ENCODE measurements at places on chromosomes 6 and 20.

GRCh38 chr6:62150048-62150663 lies 135.9 kb downstream of the KHDRBS2 start:
- DNase-seq, result no peak

DNA sequence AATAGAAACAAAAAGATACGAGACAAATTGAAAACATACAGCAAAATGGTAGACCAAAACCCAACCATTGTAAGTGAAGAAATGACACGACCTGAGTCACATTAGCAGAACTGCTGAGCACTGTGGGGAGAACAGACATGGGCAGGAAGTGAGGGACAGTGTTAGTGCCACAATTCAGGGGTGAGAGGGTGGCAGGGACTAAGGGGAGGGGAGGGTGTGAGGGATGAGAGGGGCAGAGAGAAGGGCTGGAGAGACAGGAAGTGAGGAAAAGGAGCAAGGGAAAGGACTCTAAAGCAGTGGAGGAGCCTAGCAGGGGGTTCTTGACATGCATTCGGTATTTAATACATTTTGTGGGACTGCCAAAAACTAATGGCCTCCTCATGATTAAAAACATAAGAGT lies 45.0 kb upstream of the TRIM26 start:
- DNase-seq, result no peak

DNA sequence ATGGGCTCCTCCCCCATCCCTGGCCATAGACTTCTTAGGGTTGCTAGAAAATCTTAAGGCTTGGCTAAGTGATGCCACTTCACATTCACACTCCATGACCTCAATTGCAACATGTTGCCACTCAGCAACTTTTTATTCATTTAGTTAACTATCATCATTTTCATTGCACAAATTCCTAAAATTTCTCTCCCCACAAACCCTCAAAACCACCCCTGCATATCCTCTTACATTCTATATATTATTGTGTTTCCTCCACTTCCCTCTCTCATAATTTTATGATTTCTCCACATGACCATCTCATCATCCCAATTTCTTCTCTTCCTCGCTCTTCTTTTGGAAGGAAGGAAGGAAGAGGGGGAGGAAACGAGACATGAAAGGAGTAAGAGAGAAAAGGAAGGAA lies 436.0 kb downstream of the HACE1 start:
- no peak for DNase-seq

DNA sequence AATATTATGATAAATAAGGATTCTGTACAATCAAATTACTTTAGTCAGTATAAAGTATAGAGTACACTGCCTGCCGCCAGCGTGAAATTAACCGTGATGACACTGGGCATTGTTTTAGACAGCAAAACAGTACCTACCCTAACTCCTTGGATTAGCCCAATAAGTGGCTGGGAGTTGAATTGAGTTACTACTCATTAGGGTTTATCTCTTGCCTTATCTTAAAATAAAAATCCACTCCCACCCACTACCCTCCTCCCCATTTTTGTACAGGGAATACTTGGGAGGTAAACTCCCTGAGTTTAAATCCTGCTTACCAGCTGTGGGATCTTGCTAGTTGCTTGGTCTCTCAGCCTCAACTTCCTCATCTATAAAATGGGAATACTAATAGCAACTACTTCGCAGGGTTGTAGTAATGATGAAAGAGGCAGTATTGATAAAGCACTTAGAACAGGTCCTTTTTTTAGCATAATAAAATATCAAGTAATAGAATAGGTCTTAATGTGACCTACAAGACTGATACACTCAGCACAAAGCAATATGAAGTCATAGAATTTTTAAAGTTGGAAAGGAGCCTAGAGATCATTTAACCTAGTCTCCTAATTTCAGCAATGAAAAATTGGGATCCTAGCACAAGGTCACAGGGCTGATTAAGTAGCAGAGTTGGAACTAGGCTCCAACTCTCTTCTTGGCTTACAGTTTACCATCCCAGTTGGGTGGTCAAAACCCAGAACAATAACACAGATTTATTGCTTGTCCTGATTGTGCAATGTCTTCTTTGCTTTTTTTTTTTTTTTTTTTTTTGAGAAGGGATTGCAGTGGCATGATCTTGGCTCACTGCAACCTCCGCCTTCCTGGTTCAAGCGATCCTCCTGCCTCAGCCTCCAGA lies 23.8 kb downstream of the PHACTR2 start:
- no peak for DNase-seq

DNA sequence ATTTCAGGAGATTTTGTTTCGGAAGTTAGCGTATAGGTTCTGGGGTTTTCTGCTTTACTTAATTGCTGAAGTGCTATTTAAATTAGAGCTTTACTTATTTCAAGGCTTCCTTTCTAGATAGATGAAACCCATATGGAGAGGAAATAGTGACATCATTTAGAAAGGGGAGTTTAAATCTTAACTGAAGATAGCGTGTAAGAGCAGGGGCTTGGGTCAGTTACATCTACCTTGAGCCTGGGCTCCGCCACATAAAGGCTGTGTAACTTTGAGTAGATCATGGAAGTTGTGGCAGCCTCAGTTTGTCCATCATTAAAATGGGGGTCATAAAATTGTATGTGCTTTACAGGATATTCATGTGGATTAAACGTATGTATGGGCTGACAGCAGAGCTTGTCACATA lies 4.7 kb downstream of the CDS2 start:
- DNase-seq, result no peak

DNA sequence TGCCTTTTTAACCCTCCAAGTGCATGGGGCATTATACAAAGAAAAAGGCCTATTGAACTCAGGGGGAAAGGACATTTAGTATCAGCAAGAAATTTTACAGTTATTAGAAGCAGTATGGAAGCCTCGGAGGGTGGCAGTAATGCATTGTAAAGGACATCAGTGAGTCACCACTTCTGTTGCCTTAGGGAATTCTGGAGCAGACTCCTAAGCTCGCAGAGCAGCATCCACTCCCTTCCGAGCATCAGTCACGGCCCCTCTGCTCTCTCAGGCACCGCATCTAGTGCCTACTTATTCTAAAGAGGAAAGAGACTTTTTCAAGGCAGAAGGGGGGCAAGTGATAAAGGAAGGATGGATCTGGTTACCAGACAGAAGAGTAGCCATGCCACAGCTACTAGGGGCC lies 296.5 kb downstream of the RNGTT start:
- no peak for DNase-seq

DNA sequence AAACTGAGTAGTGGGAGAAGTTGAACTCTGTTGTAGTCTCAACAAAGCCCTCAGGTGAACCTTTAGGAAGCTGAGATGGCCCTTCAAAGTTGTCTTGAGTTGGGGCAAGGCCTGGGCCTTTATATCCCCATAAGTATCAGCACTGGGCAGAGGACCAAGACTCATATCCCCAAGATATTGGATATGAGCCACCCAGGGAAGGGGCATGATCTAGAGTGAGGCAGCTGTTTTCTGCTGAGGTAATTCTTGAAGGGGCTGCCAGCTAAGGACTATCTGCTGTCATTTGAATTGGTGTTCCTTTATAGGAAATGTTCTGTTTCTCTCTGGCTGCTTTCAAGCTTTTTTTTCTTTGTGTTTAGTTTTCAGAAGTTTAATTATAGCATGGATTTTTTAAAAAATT lies 140.7 kb upstream of the FLRT3 start:
- no peak for DNase-seq

- DNase-seq, result no peak
These were observed 50.8 kb downstream of the FAM50B start for GRCh38 chr6:3899970-3900439.

DNA sequence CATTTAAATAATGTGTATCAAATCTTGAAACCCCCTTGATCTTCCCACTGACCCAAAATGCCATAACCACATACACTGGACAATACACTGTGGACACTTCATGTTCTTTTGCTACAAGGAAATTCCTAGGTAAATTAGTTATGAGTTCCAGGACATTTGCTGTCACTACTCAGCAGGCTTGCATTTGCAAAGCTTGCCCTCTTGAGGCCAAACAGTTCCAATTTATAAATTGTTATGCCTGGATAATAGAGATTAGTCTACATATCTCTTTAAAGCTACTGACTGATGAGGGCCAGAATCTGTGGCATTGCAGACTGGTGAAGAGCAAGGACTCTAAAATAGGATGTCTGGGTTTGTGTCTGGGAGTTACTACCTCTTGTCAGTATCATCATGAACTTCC lies 17.4 kb upstream of the RAB32 start:
- DNase-seq, result peak; percentile 8

Data from fibroblast of skin of abdomen (primary cell).